NCI-H2029 treated with DMSO at 0.1 percent for 48 hours (cell line): ENCODE measurements at places on chromosomes 2 and 18.

DNA sequence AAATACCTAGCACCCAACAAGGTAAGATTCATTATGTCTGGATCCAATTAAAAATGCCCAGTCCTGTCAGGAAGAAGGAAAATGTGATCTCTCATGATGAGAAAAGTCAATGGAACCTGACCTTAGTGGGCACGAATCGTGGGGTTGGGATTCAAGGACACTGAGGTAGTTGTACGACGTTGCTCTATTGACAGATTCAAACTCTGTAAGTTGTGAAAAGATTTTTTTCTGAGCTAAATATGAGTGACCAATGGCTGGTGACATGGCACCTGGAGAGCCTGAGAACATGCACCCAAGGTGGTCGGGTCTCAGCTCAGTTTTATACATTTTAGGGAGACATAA is 148.2 kb downstream of the NDUFA10 start:
- no peak for DNase-seq

DNA sequence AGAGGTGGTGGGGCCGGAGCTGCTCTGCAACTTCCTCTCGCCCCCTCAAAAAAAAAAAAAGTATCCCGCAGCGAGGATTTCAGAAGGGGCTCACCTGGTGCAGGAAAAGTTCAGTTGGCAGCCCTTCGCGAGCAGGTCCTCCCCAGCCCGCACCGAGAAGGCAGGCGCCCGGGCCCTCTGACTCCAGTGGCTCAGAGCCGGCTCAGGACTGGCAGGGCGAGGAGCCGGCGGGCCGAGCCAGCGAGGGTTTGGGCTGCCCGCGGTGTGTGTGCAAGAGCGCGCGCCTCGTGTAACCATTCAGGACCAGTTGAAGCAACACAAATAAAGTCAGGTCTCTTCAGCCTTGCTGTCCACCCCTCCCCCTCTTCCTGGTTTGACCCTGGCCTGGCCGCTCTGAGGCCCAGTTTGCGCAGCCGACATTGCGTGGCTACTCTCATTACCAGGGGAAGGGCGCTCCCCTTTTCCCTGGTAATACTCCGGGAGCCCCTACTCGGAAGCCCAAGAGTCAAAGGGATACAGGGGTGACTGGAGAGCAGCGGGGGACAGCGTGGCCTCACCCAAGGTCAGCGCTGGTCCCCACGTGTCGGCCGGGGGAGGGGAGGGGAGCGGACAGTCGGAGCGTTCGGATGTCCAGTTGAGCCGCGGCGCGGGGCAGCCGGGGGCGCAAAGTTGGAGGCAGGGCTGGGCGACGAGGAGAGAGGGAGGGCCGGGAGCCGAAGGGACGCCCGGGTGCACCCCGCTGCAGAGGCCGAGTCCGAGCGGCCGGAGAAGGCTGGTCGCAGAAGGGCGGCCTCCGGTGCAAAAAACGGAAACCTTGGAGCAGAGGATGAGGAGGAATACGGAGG is 12.3 kb downstream of the EN1 start:
- DNase-seq: no peak

DNA sequence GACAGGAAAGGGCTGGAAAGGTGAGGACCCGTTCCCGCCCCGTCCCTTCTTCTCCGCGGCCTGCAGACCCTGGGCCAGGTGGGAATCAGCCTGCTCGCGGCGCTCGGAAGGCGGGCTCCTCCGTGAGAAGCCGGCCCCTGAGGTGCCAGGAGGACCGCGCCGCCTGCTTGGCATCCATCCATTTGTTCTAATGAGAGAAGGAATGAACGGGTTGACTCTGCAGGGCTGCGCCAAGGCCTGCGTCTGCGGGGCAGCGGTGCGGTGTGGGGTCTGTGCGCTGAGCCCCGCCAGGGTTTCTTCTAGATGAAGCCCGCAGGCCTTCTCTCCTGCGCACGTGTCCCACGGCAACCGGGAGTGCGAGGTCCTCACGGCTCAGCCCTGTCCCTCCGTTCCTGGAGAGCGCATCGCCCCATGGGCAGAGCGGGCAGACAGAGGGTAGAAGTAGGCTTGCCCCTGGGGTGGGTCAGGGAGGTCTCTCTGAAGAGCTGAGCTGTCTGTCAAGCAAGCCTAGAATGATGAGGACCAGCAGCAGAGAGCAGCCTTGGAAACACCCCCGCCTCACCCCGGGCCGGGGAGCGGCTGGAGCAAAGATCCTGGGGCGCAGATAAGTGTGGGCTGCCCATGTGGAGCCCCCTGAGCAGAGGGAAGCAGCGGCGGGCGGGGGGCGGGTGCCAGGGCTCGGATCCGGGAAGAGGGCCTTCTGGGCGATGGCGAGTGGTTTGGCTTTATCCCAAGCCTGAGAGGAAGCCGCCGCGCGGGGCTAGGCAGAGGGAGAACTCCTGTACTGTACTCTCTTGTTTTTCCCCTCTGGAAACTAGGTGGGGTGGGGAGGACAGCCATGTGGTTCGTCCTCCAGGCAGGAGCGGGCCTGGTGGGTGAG is 27.9 kb upstream of the HS6ST1 start:
- DNase-seq: no peak

DNA sequence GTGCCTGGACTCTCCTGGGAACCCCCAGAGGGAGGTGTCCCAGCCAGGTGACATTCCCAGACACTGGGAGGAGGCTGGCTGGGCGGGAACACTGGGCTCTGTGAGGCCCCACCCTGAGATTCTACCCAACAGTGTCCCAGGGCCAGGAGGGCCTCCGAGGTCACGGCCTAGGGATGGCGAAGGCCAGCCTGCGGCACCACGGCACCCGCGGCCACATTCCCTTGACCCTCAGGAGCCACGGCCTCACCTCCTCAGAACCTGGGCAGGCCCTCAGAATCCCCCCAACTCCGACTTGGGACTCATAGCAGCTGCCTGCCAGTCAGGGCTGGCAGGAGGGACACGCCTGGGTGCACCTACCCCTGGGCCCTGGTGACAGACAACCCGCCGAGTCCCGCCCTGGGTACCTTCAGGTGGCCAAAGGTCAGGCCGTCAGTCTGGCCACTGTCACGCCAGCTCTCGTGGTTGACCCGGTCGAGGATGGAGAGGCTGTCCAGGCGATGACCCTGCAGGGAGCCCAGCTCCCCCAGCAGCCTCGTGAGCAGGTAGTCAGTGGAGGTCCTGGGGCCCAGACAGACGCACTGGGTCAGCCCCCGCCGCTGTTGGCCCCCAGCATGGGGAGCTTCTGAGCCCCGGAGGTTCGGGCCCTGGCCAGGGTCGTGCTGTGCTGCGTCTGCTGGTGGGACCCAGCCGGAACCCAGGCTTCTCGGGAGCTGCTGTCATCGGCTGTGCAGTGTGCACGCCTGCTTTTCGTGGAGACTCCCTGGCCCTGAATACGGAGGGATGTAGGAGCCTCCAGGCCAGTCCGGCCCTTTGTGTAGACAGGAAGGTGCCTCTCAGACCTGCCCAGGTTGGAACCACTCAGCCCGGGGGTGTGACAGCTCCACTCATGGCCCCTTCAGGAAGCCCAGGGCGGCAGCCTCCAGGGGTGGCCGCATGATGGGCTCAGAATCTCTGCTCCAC is 6.1 kb downstream of the MAB21L4 start:
- DNase-seq: no peak

DNA sequence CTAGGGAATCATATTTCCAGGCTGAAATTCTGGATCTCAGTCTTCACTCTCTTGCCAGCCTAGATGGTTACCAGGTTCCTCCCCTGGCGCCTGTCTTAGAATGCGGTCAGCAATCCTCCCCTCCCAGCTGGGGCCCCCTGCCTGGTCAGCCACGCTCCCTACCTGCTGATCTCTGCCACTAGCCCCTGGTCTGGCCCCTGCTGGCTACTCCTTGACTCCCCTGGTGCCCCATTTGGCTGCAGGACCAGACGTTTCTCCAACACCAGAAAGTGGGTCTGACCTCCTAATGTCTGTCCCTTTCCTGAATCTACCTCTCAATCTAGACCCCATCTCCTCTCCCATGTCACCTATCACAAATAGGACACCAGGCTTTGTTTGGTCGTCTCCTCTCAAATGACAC is 432.0 kb upstream of the SMIM21 start:
- DNase-seq: no peak

DNA sequence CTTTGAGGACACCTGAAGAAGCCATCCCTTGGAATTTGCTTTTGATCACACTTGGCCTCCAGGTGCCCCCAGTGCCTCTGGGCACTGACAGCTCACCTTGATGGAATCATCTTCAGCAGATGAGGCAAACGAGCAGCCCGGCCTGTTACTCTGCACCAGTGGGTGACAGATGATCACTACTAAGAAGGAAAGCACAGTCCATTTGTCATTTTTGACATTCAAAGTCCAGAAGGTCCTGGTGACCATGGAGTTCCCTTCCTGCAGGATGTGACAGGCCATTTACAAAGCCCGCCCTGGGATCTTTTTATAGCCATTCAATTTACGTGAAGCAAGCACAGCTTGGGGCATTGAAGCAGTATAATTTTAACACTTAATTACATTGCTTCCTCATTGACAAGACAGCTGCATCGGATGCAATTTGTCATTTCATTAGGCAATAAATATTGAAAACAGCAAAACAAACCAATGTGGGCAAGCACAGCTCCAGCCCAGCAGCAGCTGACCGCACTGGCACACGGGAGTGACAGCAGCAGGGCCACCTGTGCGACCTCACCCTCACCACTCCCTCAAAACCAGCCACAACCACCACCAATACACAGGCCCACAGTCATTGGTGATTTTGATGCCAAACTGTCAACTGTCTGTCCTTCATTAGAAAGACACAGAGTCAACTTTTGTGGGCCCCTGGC is 76.0 kb upstream of the SLC66A3 start:
- no peak for DNase-seq

DNA sequence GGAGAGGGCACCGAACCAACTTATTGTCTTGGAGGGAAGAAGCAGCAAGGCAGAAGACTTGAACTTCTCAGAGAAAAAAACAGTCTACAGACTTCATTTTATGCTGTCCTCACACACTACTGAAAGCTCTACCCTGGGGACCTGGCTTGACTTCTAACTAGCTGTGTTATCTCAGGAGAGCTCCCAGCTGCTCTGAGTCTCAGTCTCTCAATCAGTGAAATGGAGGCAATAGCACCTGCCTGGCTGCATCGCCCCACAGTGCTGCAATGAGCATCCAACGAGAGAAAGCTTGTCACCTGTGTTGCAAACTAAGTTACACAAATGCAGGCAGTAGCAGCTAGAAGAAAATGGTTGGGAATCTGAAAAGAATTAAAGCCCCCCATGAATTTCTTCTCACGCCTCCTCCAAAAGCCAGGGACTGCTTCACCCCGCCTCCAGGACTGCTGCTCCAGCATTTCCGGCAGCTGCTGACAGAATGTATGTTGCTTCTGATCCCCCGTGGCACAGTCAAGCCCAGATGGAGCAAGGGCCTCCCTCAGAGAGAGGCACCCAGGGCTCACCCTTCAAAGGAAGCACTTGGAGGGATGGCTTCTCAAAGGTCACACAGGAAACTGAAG is 116.3 kb downstream of the BCL11A start:
- no peak for DNase-seq

DNA sequence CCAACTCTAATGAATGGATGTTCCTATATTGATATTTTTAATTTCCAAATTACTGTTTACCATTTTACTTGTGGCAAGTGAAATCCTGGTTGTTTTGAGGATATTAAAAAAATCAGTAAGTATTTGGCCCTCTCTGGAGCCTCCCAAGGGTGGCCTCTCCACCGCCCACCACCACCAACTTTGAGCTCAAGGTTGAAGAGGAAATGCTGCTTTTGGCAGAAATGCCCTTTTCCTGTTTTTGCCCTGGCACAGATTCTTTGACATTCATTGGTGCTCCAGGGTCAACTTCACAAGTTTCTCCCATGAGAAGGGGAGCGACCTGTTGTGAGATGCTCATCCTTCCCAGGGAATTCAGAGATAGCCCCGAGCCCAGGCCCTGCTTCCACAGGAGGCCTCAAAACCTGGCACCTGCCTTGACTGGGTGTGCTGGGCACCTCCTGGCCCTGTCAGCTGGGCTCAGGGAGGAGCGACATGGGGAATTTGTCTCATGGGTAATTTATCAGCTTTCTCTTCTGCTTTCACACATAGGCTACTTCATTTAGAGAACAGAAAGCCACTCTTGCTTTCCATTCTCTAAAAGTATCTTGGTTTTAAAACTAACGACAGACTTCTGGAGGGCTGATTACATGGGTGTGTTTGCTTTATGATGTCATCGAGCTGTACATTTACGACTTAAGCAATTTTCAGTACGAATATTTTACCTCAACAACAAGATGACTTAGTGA is 6.9 kb downstream of the CD8A start:
- no peak for DNase-seq
